Left renal pelvis (tissue), 4 donors: ENCODE measurements at places on chromosomes 7 and 10. TPM values are rescaled to one million over a fixed set of nuclear protein-coding genes. Genes with fewer than 3 reads are reported as not detected.

GRCh38 chr7:153641199-153641598 is 411.0 kb upstream of the DPP6 start:
- DNase-seq = no peak

- no peak for DNase-seq
Measured at GRCh38 chr10:113214331-113214730, 264.3 kb downstream of the TCF7L2 start.

- DNase-seq = no peak
Measured at GRCh38 chr7:157003445-157003755, 7.1 kb downstream of the MNX1 start.

ZSWIM8 gene
- 105 TPM for polyA plus RNA-seq

GRCh38 chr7:135447748-135448147 is 62.2 kb downstream of the CNOT4 start:
- no peak for DNase-seq

DNA sequence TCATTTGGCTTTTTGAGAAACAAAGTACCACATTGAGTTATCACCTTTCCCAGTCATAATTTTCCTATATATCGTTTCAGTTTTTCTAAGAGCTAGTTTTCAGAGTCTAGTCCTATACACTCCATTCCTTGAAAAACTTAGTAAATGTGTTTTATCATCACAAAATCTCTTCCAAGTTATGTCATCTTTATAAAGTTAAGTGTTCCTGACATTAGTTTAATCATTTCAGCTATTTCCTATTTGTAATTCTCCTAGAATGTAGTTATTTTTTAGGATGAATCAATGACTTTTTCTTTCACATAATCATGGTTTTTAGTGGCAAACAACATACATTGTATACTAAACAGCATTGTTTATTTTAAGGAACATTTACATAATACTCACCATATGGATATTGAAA is 191.7 kb upstream of the BET1 start:
- no peak for DNase-seq

- DNase-seq = no peak
Measured at GRCh38 chr7:102425639-102426267, 7.6 kb upstream of the ORAI2 start.
